ENCODE measurements at places on chromosomes 11 and 22. TPM values are rescaled to one million over a fixed set of nuclear protein-coding genes. Genes with fewer than 3 reads are reported as not detected.

DNA sequence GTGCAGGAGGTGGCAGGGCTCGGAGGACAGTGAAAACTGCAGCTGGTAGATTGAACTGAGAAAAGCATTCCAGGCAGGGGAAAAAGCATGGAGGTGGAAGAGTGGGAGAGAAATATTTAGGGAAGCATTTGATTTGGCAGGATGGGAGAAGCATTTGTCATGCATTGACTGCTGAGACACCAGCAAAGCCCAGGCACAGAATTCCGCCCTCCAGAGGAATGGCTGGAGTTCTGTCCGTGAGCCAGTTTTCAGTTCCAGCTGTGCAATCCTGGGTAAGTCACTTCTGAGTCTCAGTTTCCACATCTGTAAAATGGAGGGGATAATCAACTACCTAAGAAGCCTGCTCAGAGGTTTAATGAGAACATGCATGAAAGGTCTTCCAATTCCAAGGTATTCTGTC, 4.3 kb upstream of the TSKU start:
- DNase-seq = no peak

Gene KCNA4
- total RNA-seq = 0.27 TPM

- no peak for DNase-seq
These were observed 16.7 kb upstream of the PACSIN2 start for GRCh38 chr22:43031617-43032016.

GRCh38 chr22:19525666-19526065, 1.5 kb upstream of the CLDN5 start:
- no peak for DNase-seq

DNA sequence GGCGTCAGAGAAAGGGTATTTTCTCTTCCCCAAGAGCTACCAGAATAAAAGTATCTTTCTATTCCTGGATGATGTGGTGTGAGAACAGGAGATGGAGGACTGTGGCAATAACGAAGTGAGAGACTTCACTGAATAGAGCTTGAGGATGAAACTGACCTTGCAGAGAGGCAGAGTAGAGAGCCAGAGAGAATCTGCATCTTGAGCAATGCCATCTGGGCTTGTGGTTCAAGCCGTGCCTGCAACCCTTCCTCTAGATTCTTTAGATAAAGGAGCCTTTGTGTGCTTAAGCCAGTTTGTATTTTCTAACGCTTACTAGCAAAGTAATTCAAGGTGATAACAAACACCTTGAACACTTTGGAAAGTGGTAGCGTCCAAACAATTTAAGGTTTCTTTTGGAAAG, 2.2 kb downstream of the ME3 start:
- no peak for DNase-seq

DNA sequence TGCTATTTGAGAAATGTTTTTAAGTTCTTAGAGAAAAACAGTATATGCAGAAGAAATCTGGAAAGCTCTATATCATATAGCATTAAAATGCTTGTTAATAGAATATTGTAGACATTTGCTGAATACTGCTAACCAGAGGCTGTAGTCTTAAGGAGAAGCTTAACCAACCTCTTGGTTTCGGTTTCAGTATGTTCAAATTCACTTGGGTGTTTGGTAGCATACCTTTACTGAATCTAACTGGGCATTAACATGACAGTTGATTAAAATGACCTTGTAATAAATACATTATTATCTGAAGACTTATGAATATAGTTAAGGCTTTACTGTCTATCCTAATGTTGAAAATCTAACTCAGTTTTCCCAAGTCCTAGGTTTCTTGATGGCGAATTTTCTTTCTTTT, 5.4 kb downstream of the PCF11 start:
- no peak for DNase-seq
